ENCODE measurements at places on chromosomes 2 and 18.
A peak's percentile ranks its signal among the peaks of the same experiment; 100 is the strongest.

DNA sequence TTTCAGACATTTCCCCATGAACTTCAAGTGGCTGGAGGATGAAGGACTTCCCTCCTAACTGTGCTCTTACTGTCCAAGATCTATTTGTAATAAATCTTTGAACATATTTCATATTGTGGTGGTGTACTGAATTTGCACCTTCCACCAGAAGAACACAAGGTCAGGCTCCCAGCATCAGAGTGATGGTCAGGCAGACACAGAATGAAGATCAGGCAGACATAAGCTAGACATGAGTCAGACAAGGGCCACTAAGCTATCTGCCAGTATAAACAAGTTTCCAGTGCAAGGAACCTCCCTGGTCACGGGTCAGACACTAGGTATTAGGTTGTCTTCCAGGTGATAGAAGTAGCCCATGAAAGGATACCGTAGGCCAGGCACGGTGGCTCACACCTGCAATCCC lies 20.0 kb downstream of the AQP12B start:
- DNase-seq = no peak

DNA sequence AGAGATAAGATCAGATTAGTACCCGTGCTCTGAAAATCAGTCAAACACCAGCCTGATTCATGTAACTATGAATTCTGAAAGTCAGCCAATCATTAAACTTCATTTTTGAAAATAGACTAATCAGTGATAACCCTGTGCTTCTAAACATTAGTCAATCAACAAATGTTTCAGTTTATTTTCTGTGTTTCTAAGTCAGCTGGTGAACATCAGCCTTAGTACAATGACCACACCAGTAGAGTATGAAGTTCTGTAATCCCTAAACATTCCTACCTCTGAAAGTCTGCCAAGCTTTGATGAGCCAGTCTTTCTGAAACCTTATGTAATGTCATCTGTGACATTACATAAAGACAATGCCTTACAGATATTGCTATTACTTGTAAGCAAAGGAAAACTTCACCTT lies 807.4 kb upstream of the CRIM1 start:
- no peak for DNase-seq

GRCh38 chr2:52844701-52845423 lies 922.7 kb upstream of the CHAC2 start:
- no peak for DNase-seq

DNA sequence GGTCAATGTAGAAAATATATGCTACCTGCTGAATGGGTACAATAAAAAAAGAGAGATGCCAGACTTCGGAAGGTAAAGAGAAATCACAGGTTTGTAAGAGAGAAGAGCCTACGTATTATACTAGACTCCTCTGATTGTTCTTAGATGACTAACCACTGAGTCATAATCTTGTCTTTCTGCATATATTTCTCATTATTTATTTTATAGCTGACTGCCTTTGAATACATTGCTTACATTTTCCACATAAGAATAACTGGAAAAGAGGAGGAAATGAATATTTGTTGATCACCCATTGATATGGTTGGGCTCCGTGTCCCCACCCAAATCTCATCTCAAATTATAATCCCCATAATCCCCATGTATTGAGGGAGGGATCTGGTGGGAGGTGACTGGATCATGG lies 90.3 kb upstream of the RAB27B start:
- DNase-seq = no peak

DNA sequence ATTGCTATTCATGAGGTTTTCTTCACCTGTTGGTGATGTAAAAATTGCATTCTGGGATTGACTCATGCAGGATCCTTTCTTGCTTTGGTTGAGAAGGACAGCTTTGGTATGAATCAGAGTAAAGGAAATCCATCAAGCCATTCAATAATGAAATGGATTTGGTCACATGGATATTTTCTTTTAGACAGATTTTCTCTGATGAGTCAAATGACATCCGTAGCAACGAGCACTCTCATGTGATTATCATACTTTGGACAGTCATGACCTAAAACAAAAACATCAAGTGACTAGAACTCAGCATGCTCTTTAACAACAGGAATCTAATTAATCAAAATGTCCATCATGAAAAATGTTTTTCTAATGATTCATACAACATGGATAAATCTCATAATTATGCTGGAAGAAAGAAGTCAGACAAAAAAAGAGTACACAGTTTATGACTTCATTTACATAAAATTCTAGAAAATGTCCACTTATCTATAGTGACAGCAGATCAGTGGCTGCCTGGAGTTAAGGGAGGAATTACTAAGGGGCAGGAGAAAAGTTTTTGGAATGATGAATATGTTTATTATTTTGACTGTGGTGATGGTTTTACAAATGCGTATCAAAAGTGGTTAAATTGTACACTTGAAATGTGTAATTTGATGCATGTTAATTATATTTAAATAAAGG lies 30.7 kb downstream of the TRAK2 start:
- DNase-seq = no peak

GRCh38 chr2:32745191-32745590 lies 117.3 kb downstream of the TTC27 start:
- no peak for DNase-seq

- DNase-seq = no peak
These were observed 150.6 kb upstream of the TMEFF2 start for GRCh38 chr2:192345287-192345686.

GRCh38 chr2:15369129-15369528 lies 192.0 kb downstream of the NBAS start:
- no peak for DNase-seq

GRCh38 chr2:239239607-239240413 lies 161.0 kb downstream of the HDAC4 start:
- no peak for DNase-seq

DNA sequence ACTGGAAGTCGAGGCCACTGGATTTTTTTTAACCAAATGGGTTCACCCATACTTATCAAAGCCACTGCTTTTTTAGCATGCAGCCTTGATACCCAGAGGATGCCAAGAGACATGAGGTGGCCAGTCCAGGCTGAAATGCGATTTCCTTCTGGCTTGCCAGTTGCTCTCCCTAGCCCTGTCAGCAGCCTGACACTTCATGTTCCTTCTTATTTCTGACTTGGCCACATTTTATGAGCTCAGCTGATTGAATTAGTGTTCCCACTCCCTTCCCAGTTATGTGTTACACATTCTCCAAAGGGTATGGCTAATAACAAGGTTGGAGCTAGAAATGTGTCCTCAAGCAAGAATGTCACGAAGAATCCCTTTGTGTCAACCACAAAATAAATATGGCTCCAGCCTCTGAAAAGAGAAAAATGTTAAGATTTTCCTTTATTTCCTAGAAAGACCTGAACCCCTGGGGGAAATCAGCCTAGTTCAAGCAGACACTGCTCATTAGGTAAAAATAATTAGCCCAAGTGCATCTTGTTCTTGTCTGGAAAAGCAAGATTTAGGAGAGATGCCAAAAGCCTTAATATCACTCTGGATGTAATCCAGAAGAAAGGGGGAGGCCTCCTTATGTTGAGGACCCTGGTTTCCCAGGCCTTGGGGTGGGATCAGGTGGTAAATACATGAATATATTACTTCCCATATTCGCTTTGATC lies 121.7 kb upstream of the TACR1 start:
- DNase-seq = no peak

DNA sequence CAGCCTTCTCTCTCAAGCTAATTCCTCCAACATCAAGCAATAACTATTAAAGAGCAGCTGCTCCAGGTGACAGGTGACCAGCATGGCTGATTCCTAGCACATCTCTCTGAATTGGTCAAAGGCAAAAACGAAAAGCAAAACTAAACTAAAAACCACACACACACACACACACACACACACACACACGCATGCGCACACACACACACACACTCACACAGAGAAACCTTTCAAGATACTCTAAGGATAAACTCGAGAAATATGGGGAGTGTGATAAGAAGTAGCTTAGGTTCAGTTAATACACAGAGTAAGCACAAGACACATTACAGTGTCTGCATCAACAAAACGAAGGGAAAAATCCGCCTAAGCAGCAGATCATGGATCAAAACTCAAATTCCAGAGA lies 74.5 kb upstream of the FZD7 start:
- no peak for DNase-seq

DNA sequence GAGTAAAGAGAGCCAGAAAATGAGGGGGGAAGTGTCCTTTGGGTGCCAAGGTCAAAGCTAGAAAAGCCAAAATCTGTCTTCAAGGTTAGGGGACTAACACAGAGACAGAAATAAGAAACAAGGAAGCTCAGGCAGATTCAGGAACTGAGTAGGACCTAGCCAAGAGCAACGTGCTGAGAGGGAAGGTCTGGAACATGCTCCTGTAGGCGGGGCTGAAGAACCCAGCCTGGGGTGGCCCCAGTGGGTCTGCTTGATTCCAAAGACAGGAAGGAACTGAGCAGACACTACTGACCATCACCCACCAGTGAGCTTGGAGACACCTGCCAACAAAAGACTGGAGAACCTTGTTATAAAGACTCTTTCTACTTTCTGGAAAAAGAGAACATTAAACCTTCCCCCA lies 105.1 kb downstream of the SP3 start:
- no peak for DNase-seq

DNA sequence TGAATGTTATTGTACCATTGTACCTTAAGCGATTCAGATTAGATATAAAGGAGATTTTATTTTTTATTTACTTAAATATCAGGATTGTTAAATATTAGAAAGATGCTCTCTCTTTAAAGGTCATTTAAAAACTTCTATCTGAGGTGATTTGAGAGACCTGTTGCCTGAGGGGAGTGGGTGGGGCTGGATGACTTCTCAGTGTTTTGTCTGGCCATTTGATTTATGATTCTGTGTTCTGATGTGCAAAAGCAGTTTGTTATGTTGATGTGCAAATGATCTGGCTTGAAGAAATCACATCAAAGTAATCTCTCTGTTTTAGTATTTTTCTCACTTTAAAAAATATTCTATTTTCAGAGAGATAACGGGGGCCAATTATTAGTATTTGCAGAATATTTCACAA lies 370.8 kb downstream of the NUP35 start:
- DNase-seq = no peak

DNA sequence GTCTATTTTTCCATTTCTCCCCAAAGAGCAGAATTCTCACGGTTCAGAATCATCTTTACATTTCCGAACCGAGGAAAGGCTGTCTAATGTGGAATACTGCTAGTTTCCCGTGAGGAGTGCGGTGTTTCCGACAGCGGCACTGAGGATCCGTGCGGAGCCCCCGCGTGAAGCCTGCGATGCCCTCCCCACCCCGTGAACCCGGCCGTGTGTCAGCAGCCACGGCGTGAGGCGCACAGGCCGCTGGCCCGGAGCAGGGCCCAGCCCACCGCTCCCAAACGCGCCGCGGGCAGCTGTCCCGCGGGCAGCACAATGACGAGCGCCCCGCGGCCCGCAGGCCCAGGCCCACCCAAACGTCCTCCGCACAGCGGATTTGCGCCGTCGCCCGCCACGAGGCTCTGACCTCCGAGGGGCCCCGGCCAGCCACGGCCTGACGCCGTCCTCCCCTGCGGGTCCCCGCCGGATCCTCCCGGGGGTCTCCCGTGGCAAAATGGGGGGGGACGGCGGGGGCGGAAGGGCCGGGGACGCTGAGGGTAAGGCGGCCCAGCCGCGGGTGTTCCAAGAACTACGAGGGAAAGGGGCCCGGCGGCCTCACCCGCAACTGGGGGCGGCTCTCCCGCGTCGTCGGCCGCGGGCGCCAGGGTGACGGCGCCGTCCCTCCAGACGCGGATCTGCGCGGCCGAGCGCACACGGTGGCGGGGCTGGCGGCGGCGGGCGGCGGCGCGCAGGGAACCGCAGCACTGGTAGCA lies 796 bp downstream of the SPIRE1 start:
- DNase-seq = no peak

DNA sequence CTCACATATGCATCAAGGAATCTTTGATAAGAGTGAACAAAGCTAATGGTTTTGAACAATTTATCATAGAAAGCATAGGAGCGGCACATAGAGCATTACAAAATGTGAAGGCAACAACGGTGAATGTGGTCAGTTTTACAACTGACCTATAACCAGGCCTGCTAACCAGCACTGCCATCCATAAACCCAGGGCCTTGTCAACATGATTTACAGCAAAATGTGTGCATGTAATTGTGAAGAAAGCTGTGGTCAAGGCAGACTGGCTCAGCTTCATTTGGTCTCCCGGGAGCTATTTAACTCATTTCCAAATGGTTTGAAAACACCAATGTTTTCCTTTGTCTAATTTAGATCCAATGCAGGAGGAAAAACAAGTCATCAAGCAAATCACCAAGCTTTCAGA lies 119.8 kb downstream of the DHRS9 start:
- no peak for DNase-seq

DNA sequence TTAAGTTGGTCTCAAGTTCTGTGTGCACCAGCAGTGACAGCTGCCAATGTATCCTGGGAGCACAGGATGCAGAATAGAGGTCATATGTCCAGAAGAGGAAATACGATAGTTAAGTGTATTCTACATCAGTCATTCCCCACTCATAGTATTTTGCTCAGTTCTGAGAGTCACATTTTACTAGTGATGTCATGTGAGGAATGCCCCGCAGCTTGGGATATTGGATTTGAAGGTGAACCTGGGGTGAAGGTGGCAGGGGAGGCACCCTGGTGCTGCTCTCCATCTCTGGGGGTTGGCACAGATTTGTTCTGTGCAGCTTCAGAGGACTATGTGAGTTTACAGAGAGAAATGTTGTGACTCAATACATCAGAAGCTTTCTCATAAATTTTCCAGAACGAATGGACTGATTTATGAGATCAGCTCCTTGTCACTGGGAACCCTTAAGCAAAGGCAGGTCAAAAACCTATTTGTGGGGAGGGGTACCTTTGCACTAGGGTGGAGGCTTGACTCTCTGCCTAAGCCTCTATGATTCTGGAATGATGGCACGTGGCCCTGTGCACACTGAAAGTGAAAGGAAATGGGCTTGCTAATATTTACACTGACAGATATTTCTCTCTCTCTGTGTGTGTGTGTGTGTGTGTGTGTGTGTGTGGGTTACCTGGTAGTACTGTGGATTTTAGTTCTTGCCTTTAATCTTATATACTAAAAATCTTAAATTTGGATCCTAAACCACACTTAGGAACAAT lies 95.9 kb downstream of the NEB start:
- DNase-seq = no peak

GRCh38 chr2:197174539-197175094 lies 136.0 kb downstream of the ANKRD44 start:
- no peak for DNase-seq

DNA sequence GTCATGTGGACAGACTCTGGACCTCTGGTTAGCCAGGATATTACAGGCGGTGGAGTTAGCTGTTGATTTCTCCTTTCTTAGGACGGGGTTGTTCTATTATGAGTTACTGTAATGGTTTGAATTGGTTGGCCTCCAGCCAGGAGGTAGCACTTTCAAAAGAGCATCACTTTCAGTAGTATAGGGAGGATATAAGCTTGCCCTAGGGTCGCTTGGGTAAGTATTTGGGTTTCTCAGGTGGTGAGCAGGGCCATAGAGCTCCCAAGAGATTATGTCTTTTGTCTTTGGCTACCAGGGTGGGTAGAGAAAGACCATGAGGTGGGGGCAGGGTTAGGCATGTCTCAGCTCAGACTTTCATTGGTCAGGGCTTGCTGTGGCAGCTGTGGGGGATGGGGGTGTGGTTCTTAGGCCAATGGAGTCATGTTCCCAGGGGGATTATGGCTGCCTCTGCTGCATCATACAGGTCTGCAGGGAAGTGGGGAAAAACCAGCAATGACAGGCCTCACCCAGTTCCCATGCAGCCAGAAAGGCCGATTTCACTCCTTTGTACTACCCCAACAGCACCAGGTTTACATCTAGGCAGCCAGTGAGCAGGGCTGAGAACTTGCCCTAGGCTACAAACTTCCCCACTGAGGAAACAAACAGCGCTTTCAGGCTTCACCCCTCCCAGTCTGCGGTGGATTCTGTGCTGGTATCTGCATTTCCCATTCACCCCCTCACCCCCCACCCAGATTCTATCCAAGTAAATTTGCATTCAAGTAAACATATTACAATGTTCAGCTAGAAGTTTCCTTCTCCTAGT lies 89.4 kb upstream of the SLC38A11 start:
- no peak for DNase-seq

- DNase-seq = peak; percentile 11
These were observed 542 bp upstream of the PRKCE start for GRCh38 chr2:45650851-45651414.

All from NCI-H1092 (cell line).